ENCODE measurements at places on chromosomes 16 and 17.

DNA sequence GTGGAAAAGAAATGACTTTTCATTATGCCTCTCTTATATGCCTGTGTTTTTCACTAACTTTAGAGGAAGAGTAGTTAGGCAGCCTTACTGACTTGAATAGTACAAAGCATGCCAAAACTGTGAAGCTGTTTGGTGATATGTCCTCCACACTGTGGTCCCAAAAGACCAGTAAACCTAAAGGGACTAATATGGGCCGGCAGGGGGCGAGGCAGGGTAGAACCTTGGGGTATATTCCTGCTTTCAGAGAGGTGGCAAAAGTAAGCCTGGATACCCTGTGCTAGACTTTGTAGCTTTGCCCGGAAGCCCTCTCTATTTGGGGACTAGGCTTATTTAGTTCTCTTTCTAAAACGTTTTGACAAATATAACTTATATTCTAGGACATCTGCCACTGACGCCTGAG is 36.5 kb upstream of the VWA3A start:
- no peak for DNase-seq

- DNase-seq, result no peak
Observed at GRCh38 chr16:53220585-53220984, 165.8 kb downstream of the CHD9 start.

GRCh38 chr16:85197611-85198566 is 85.6 kb upstream of the CIBAR2 start:
- no peak for DNase-seq

DNA sequence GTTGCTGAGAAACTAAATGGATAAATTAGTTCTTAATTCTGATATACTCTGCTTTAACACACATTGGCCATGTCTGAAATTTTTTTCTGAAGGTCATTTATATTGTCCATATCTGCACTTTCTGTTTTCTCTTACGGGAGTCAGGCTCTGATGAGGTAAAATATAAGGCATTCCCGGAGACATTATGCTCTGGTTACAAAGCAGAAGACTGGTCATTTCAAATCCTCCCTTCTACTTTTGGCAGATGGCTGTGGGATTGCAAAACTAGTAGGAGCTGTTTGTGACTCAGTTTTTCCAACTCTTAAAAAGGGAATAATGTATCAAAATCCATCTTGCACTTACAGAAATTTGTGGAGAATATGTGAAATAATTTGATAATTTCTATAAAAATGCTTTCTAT is 92.2 kb upstream of the CPHXL start:
- no peak for DNase-seq

DNA sequence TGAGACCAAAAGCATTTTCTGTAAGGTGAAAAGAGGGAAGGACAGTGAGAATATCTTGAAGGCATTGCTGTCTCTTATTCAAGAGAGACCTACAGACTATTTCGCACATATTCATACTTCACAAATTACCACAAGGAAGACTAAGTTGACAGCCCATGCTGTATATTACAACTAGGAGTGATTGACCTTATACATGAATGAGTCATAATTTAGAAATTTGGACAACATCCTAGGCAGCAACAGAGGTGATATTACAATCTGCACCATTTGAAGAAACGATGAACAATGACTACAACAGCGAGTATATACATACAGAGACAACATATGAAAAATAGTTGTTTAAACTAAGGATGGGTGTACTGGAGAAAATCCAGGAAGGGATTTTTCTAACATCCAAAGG is 971.7 kb downstream of the CDH11 start:
- DNase-seq, result no peak

DNA sequence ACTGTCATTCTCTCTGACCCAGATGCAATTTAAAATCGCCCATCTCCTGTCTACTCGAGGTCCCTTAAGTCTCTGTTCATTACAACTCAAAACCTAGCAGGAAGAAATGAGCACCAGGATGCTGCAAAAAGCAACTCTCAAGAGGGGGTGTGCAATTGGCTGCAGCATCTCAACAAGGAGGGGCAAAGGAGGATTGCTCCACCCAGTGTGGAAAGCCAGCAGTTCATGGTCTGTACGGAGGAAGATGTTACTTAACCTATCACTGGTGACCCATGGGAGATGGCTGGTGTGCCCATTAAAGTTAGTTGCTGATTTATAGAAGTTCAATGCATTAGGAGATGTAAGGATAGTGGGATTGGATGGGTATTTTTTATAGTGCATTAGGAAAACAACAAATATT is 147.4 kb downstream of the CDK5R1 start:
- no peak for DNase-seq

- DNase-seq, result no peak
Observed at GRCh38 chr16:77335652-77336234, 99.1 kb downstream of the ADAMTS18 start.

- DNase-seq, result no peak
Observed at GRCh38 chr17:17359271-17359670, 56.1 kb downstream of the NT5M start.

DNA sequence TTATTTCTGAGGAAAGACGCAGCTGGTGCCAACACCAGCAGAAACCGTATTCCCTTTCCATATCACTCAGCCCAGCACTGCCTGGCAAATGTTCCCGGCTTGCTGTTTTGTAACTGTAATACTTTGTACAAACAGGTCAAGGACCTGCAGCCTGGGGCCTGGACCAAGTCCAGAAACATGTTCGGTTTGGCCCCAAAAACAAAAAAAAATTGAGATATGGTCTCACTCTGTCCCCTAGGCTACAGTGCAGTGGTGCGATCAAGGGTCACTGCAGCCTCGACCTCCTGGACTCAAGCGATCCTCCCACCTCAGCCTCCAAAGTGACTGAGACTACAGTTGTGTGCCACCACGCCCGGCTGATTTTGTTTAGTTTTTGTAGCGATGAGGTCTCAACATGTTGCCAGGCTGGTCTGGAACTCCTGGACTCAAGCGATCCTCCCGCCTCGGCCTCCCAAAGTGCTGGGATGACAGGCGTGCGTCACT is 1.2 kb downstream of the HAGH start:
- no peak for DNase-seq

GRCh38 chr17:38510421-38511149 is 82.3 kb downstream of the ARHGAP23 start:
- peak; percentile 28 for DNase-seq

GRCh38 chr16:73154063-73154870 is 106.3 kb upstream of the ZFHX3 start:
- DNase-seq, result peak; percentile 13

GRCh38 chr17:8918807-8919465 is 46.6 kb downstream of the PIK3R5 start:
- no peak for DNase-seq

GRCh38 chr16:14325502-14326401 is 254.6 kb downstream of the MRTFB start:
- no peak for DNase-seq

- DNase-seq, result no peak
Observed at GRCh38 chr16:16992975-16993765, 477.6 kb downstream of the XYLT1 start.

DNA sequence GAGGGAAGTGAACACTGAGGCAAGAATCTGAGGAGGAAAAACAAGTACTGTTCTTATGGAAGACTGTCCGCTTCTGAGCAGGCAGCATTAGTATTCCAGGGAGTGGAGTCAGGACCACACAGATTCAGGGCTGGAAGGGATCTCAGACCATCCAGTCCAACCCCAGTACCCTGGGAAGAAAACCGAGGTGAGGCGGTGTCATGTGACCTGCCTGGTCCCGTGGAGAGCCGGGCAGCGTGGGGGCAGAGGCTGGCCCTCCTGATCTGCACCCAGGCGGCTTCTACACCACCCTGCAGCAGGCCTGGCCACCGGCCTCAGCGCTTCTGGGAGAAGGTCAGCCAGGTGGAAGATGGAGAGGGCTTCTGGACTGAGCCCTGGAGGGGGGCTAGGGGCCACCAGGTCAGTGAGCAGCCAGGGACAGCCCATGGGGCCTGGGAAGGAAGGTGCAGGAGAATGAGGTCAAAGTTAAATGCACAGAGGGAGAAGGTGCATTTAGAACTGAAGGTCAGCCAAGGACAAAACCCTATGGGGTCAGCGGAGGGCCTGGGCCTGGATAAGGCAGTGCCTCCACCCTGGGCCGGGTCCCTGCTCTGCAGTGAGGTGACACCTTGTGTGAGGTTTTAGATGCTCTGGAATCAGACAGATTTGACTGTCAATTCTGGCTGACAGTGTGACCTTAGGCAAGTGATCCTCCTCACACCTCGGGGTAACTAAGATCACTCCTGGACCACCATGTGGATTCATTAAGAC is 45.9 kb downstream of the VAC14 start:
- DNase-seq, result no peak

DNA sequence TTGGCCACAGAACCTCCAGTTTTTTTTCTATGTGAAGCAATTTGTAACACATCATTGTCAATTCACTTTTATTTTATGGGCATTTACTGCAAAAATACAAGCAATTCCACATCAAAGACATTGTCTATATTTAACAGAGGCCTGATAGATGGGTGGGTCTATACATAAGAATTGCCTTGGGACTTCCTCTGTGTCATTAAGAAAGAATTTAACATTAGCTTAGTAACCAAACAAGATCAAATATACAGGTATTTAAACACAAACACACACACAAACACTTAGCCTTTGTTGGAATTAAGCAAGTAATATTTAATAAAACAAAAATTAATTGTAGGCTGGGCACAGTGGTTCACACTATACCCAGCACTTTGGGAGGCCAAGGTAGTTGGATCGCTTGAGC is 4.3 kb upstream of the PITPNC1 start:
- DNase-seq, result no peak

GRCh38 chr17:79070266-79070880 is 4.3 kb upstream of the ENGASE start:
- no peak for DNase-seq

DNA sequence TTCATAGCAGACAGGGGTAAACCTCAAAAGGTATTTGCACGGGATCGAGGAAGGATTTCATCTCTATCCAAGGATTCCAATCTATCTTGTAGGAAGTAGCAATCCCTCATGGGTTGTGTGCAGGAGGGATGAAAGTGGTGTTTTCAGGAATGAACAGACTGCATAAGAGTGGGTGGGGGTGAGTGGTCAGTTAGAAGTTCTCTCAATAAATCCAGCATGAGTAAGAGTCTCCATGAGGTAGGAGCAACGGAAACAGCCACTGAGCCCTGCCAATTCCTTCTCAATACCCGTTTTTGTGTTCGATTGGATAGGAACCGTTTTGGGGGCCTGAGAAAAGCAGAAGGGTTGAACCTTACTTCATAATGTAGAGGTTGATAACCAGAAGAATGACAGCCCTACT is 375.6 kb downstream of the SOX9 start:
- no peak for DNase-seq

DNA sequence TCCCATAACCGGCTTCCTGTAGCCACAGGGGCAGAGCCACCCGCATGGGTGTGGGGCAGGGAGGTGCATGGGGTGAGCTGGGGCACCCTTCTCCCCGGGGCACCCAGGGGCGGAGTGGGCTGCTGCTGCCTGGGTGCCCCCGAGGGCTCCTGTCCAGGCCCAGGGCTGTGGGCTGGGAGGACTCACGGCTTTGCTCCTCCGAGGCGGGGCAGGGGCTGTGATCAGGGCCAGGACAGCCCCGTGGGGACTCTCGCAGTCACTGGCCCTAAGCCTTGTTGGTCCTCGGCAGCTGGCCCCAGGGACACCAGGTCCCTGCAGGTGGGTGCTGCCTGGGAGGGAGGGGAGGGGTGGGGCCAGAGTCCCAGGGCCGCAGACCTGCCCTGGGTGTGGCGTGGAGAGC is 19.7 kb downstream of the CACNA1H start:
- DNase-seq, result no peak

GRCh38 chr17:17440938-17441675 is 35.7 kb upstream of the MED9 start:
- no peak for DNase-seq

DNA sequence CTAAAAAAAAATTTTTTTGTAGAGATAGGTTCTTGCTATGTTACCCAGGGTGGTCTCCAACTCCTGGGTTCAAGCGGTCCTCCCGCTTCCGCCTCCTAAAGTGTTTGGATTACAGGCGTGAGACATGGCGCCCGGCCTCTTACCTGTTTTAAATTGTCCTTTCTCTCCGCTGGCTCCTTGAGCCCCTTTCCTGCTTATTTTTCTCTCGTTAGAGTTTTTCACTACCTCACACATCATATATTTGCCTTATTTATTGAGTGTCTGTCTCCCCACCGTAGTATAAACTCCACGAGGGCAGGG is 760 bp upstream of the SEC14L5 start:
- no peak for DNase-seq

GRCh38 chr17:75250009-75250471 is 11.4 kb downstream of the GGA3 start:
- no peak for DNase-seq

- DNase-seq, result no peak
Observed at GRCh38 chr16:28492511-28492910, 637 bp upstream of the CLN3 start.

GRCh38 chr16:53202398-53202797 is 147.6 kb downstream of the CHD9 start:
- DNase-seq, result no peak

GRCh38 chr17:5665164-5665563 is 80.9 kb upstream of the NLRP1 start:
- DNase-seq, result no peak

GRCh38 chr16:64165368-64165767 is 956.5 kb downstream of the CDH11 start:
- DNase-seq, result no peak

- no peak for DNase-seq
Observed at GRCh38 chr17:71522383-71522782, 598.4 kb upstream of the SOX9 start.

DNA sequence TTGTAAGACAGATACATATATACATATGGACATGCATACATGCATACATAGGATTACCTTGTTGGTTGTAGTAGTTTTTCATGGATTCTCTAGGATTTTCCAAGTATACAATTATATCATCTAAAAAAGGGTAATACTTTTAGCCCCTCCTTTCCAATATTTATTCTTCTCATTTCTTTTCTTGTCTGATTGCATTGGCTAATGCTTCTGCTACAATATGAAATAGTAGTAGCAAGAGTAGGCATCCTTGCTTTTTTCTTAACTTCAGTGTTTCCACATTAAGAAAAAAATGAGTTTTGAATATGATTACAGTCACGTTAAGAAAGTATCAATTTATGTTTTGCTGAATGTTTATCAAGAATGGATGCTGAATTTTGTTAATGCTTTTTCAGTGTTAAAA is 58.0 kb downstream of the RBFOX3 start:
- DNase-seq, result no peak

DNA sequence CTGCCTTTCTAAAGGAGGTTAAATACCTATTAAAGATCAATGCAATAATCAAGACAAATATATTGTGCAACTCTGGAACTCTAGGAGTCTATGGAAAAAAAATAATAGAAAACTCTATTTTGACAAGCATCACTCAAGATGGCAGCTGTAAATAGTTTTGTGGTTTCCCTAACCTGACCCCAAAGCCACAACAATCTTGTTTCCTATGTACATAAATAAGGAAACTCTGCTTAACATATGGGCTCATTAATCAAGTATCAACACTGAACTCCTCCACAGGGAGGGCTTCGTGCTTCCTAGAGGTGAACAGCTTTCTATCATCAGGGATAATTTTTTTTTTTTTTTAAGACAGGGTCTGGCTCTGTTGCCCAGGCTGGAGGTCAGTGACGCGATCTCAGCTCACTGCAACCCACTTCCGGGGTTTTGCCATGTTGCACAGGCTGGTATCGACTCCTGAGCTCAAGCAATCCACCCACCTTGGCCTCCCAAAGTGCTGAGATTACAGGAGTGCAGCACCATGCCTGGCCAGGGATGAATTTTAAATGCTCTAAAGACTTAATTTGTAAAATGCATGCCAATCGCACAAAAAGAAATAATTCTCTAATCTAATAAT is 42.5 kb downstream of the ARHGAP17 start:
- DNase-seq, result no peak

GRCh38 chr17:5557485-5557884 is 26.8 kb downstream of the NLRP1 start:
- DNase-seq, result no peak

Measured in left colon (tissue), 2 donors.